ENCODE measurements at places on chromosomes 12 and 14.

GRCh38 chr14:50647753-50648152, 20.4 kb downstream of the SAV1 start:
- no peak for DNase-seq

GRCh38 chr12:113208041-113208934, 13.0 kb upstream of the TPCN1 start:
- peak; percentile 42 for DNase-seq

- no peak for DNase-seq
Observed at GRCh38 chr14:61582815-61583214, 112.5 kb upstream of the HIF1A start.

DNA sequence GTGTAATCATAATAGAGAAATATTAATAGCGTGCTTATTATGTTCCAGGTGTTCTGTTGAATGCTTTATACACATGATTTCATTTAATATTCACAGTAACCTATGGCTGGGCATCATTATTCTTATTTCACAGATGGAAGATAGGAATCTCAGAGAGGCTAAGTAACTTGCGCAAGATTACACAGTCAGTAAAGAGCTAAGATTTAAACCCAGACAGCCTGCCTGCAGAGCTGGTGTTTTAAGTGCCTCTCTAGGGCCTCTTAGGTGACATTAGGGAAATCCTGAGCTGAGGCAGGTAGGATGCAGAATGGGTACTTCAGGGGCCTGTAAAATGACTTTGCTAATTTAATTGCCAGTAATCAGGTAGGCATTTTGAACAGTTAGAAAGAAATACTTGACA, 18.5 kb upstream of the BHLHE41 start:
- DNase-seq: no peak

Data from stimulated activated CD4-positive, alpha-beta T cell treated with anti-CD3 and anti-CD28 coated beads, Interleukin-12 subunit alpha, Interleukin-12 subunit beta, amount 100 ng/mL, for 48 hours (primary cell).